Stimulated activated CD4-positive, alpha-beta T cell treated with anti-CD3 and anti-CD28 coated beads, Interleukin-15, amount 100 ng/mL, for 1 hour (primary cell): ENCODE measurements at places on chromosomes 5 and 9.
A peak's percentile ranks its signal among the peaks of the same experiment; 100 is the strongest.

DNA sequence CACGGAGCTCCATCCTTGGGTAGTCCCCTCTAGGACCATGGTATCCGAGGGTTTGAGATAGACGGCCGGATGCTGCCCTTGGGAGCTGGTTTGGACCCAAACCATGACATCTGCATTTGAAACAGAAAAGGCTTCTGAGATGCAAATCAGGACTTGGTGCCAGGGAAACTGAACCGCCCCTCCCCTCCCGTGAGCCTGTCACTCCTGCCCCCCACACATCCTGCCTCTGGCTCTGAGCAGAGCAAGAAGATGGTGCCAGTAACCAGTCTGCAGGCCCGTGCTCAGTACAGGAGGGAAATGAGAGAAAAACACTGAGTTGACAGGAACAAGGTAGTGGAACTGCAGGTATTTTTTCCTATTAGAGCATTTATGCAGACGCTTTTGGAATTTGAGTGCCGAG lies 18.6 kb downstream of the ARPC5L start:
- DNase-seq = no peak

DNA sequence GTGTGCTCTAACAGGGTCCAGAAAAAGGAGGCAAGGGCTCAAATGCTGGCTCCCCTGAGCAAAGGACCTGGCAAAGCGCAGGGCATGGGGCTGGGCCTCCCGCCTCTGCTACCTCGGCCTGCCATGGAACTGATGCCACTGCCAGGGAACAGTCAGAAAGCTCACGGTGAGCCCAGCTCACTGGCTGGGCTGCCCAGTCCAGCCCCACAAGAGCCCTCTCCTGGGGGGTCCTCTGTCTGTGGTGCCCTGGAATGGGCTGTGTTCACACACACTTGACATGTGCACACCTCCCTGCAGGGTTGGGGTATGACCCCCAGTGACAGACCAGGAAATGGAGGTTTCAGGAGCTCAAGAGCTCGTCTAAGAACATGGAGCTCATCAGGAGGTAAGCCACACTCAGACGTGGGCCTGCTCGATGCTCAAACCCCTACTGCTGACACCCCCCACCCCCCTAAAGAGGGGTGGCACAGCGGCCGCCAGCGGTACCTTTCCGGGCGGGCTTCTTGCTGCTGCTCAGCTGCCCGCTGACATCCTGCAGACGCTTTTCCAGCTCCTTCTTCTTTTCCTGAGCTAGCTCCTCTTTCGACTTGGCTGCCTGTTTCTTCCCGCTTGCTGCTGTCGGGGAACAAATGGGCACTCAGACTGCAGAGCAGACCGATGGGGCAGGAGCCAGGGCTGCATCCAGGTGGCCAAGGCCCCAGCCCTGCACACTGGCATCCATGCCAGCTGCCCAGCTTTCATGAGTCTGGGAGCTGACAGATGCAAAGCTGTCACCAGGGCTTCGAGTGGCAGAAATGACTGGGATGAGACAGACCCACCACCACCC lies 9.1 kb downstream of the BRD3OS start:
- DNase-seq = no peak

DNA sequence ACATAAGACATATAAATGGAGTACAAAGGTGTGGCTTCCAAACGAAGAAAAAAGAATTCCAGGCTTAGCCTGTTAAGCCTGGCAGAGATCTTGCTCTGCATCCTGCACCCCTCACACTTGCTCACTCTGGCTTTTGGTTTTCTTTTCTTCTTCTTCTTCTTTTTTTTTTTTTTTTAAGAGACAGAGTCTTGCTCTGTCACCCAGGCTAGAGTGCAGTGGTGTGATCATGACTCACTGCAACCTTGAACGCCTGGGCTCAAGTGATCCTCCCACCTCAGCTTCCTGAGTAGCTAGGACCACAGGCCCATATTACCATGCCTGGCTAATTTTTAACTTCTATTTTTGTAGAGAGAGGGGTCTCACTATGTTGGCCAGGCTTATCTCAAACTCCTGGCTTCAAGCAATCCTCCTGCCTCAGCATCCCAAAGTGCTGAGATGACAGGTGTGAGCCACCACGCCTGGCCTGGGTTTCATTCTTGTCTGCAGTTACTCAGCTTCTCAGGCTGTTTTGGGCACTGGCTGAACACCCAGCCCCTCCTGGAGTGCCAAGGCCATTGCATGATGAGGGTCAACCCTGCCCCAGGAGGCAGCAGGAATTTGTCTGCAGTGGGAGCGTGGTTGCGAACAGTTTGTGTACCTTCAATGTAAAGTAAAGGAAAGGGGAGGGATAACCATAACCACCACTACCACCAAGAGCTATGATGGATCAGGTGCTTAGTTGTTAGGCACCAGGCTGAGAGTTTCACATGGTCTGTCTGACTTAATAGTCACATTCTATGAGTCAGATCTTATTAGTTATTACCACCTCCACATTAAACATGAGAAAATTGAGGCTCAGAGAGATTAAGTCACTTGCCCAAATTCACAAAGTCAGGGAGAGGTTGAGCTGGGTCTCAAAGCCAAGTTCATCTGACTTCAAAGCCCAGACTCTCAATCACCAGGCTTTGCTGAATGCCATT lies 219.2 kb upstream of the PANK3 start:
- no peak for DNase-seq

GRCh38 chr9:14240537-14240936 lies 73.4 kb downstream of the NFIB start:
- no peak for DNase-seq

GRCh38 chr9:38332625-38333024 lies 59.9 kb upstream of the ALDH1B1 start:
- DNase-seq = no peak

GRCh38 chr9:77598991-77599390 lies 49.1 kb downstream of the GNA14 start:
- DNase-seq = no peak

DNA sequence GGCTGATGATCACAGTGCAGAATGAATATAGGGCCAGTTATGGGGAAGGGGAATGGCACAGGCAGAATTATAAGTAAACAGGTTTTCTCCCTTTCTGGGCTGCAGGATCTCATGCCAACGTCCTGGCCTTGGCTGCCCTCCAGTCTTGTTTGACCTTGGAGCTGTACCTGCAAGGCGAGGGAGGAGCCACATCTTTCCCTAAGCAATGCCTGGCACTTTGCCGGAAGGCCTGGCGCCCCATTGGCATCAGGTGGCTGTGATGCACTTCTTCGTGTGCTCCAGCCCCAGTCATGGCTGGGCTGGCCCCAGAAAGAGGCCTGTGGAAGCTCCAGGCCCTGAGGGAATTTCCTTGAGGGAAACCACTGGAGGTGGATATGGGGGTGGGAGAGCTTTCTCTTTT lies 16.7 kb upstream of the IQGAP2 start:
- DNase-seq = no peak

DNA sequence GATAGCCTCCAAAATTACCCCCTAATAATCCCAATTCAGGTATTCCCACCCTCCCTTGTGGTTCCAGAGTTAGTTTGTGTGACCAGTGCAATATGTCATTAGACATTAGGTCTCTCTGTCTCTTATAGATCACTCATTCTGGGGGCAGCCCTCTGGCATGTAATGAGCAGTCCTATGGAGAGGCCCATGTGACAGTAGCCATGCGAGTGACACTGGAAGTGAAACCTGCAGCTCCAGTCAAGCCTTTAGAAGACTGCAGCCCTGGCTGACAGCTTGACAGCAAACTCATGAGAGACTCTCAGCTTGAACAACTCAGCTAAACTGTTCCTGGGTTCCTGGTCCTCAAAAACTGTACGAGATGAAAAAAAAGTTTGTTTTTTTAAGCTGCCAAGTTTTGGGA lies 54.0 kb upstream of the HSPB3 start:
- no peak for DNase-seq

GRCh38 chr5:139761501-139761900 lies 34.1 kb upstream of the PSD2 start:
- no peak for DNase-seq

- peak; percentile 75 for DNase-seq
Measured at GRCh38 chr5:177403792-177404640, 3.6 kb upstream of the PFN3 start.

DNA sequence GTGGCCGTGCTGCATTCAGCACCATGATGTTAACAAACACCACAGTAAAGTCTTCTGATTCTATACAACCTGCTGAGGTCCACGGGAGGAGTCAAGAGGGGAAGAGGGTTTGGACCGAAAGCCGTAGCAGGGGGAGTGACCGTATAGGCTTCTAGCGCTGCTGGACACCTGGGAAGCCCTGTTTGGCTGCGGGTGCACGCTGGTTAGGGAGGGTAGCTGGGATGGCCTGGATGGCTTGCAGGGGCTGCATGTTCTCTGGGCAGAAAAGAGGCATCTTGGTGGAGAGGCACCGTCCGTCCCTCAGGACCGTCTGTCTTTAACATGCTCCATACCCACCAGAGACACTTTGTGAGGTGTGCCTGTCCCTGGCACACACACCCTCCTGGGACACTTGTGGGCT lies 251.0 kb upstream of the IRX1 start:
- no peak for DNase-seq

- DNase-seq = no peak
Measured at GRCh38 chr5:114838937-114839336, 330.8 kb downstream of the TRIM36 start.

DNA sequence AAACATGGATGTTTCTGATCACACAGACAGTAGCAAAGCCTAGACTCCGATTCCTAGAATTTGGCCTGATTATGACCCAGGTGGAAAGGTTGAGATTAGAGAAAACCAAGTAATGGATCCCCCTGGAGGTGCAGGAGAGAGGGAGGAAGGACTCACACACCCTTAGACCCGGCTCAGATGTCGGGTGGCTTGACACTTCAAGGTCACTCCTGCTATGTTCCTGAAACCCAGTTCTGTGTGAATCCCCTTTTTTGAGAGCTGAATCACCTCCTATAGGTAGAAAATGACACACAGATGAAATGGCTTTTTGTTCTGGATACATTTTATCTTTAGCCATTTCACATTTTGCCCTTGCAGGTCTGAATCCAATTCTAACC lies 192.8 kb downstream of the ARRDC3 start:
- no peak for DNase-seq

GRCh38 chr5:10481241-10481935 lies 39.7 kb downstream of the ROPN1L start:
- DNase-seq = no peak

GRCh38 chr9:107545036-107545435 lies 55.5 kb upstream of the KLF4 start:
- no peak for DNase-seq

DNA sequence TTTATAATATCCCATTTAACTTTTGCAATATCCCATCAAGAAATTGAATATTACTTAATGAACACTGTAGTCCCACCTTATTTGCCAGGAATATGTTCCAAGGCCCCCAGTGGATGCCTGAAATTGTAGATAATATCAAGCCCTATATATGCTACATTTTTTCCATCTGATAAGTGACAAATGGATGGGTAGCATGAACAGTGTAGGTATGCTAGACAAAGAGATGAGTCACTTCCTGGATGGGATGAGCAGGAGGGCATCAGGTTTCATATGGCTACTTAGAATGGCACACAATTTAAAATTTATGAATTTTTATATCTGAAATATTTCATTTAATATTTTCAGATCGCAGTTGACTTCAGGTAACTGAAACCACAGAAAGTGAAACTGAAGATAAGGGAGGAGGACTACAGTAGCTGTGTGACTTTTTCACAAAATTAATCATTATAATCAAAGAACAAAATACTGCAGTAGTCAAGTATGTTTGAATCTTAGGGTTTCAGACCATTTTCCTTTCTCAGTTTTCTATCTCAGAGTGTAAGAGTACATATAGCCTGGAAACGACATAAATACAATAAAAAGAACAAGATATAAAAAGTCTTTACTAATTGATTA lies 636.4 kb upstream of the ARRDC3 start:
- no peak for DNase-seq

DNA sequence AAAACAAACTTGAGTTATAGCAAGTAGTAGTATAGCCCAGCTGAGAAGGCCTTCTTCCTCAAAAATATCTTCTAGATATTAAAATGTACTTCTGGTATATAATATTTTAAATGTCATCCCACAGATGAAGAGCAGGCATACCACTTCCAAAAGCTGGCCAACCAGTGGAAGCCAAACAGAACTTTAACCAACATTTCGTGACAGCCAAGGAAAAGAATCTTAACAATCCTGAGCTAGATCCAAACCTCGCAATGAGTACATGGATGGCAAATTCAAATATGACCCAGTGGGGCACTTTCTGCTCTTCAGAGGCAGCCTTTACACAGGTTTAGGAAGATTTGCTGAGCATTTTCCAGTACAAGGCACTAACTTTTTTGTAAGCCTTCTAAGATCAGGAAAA lies 91.8 kb upstream of the ACO1 start:
- no peak for DNase-seq

DNA sequence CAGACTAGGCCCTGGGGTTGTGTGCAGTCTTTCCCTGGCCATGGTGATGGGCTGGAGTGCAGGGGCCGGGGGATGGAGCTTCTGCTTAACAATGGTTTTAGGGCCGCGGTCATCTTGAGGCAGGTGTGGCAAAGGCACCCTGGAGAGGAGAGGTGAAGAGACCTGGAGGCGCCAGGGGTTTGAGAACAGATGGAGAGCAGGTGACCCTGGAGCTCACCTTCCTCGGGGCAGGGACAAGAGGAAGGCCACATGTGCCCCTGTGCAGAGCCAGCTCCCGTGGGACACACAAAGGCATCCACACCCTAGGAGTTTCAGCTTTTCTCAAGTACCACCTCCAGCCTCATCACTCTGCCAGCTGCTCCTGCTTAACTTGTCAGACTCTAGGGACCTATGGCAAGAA lies 46.4 kb upstream of the SH3GL2 start:
- DNase-seq = no peak

DNA sequence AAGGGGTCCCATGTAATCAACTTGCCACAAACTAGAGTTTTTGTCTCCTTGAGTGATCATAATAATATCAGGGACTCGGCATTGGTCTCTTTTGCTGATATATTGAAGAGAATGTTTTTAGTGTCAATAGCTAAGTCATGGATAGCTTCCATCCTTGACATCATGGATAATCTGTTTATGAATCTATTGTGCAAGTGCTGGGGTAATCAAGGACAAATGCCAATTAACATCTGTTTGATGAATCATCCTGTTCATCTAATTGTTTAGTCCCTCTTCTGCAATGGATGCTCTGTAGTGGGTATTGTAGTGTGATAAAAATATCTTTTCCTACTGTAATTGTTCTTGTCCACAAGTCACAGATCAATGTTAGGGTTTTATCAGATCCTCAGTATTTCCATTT lies 607.5 kb upstream of the SEMA6A start:
- no peak for DNase-seq

GRCh38 chr9:126248680-126249079 lies 77.9 kb upstream of the MVB12B start:
- no peak for DNase-seq

DNA sequence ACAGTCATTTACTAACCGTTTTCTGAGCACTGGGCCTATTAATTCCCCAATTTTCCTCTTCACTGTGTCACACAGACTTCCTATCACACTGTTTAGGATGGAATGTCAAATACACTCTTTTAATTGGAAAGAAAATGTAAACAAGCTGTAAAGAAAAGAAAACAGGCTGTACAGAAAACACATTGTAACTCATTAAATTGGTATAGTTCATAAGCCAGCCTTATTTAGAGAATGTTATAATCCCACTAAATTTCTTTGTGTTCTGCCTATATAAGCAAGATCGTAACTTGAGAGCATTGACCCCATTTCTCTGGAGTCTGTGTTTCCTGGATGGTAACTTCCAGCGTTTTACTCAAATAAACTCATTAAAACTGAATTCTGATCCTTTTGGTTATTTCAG lies 46.5 kb downstream of the TARS1 start:
- no peak for DNase-seq

- DNase-seq = no peak
Measured at GRCh38 chr9:1766042-1766441, 249.1 kb upstream of the SMARCA2 start.
